ENCODE measurements at places on chromosomes 5 and 9. TPM values are rescaled to one million over a fixed set of nuclear protein-coding genes. Genes with fewer than 3 reads are reported as not detected.

WDR38 gene
- total RNA-seq: not detected

PAEP gene
- not detected for total RNA-seq

DNA sequence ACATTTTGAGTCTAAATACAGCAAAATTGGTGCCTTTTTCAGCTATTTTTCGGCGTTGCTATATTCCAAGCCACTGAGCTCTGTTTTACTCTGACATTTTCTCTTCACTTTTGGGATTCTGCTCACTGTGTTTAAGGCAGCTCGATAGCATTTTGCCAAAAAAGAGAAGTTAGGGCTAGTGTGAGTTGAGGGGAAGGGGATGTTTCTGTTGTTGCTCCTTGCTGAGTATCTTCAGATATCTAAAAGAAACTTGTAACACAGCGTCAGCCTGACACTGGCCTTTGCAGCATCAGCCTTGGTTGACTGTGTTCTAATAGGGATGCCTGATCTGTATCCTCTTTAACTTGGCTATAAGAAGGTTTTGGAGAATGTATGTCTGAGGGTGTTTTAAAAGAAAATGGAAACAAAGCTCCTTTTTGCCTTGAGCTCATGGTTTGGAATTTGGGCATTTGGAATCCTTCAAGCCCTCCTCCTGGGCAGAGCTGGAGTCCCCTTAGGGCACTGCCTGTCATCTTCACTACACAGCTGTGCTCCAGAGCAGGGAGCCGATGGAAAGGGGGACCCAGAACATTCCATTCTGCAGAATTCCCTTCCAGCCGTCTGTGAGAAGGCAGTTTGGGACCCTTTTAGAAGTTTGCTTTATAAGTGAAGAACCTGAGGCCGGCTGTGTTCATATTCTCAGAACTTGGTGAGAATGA is 63.0 kb downstream of the EXOSC2 start:
- DNase-seq: no peak

- DNase-seq: no peak
These were observed 6.4 kb downstream of the THBS4 start for GRCh38 chr5:80041527-80041926.

- DNase-seq: no peak
These were observed 345.6 kb upstream of the ACTBL2 start for GRCh38 chr5:57828221-57828620.

DNA sequence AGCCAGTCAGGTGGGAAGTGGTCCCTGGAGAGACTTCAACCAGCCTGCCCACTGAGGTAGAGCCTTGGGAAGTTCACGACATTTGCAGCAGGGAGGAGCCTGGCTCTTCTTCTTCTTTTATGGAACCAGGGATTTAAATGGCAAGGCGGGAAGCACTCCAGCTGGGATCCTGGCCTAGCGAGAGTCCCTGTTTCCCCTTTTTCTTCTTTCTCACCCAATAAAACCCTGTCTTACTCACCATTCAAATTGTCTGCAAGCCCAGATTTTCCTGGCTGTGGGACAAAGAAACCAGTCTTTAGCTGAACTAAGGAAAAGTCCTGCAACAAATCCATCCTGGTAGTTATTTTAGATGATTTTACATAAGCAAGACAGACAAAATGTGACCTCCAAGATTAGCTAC is 503.7 kb downstream of the CDH10 start:
- DNase-seq: no peak

- no peak for DNase-seq
These were observed 326.4 kb upstream of the TARS1 start for GRCh38 chr5:33114361-33114760.
